ENCODE measurements at places on chromosomes 5 and 9.

- DNase-seq, result no peak
Measured at GRCh38 chr9:110340306-110340705, 2.6 kb upstream of the TXNDC8 start.

DNA sequence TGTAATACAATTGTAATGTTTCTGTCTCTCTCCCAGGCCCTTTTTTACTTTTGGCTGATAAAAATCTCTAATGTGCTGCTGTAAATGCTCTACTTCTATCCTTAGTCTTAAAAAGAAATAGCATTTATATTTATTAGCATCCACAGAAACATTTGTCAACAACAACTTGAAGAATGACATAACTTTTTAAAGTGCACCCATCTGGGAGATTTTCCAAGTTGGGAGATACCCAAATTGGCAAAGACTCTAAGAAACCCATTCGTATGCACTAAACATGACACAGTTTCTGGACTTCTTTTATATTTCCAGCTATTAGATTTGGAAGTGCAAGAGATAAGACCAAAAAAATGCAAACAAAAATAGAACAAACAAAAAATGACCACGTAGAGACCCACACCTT is 2287.4 kb upstream of the WWC1 start:
- DNase-seq, result no peak

GRCh38 chr5:2748861-2749513 is 2.5 kb downstream of the IRX2 start:
- no peak for DNase-seq

GRCh38 chr5:80246995-80247729 is 8.7 kb downstream of the SERINC5 start:
- DNase-seq, result peak; percentile 53

DNA sequence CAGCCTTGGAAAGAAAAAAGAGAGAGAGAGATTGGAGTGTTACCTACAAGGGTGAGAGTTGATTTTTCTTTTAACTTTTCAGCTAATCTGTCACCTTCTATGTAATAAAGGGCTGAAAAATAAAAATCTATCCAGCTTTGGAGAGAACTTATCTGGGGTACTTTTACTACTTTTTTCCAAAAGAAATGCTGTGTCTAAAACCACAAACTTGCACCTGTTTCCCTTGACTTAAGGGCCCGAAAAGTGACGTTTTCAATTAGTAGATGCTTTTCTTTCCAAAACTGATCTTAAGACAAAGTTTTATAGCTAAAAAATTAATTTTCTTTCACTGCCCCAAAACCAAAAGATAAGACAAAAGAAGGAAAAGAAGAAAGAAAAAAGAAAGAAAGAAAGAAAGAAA is 48.8 kb downstream of the SMIM23 start:
- no peak for DNase-seq

GRCh38 chr9:100715100-100715380 is 137.2 kb downstream of the CAVIN4 start:
- DNase-seq, result no peak

- DNase-seq, result no peak
Measured at GRCh38 chr5:14937254-14937653, 65.7 kb upstream of the ANKH start.

DNA sequence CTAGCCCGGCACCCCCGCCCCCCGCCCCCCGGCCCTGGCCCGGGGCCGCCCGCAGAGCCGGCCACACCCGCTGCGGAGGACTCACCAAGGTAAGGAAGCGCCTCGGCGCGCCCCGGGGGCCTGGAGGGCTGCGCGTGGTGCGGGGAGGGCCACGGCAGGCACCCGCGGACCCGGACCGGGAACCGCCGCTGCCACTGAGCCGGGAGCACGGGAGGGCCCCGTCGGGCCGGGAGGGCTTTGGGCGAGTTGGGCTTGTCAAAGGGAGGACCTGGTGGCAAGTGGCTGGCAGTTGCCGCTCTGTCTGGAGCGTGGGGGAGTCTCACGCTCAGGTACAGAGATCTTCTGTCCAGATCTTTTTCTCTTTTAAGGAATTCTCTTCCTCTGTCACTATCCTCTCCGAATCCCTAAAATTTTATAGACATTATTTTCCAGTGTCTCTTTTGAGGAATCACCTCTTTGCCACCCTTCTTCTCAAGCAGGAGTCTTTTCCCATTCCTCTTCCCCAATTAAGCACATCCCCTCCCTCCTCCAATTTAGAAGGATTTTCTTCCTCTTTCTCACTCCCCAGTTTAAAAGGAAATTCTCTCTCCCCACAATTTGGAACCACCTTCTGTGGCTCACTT is 11.3 kb upstream of the LHX2 start:
- DNase-seq, result peak; percentile 36

- no peak for DNase-seq
Measured at GRCh38 chr9:109616571-109617120, 118.5 kb upstream of the PTPN3 start.

GRCh38 chr5:50365426-50366251 is 75.4 kb downstream of the EMB start:
- no peak for DNase-seq

- DNase-seq, result no peak
Measured at GRCh38 chr9:123615381-123615780, 259.4 kb downstream of the CRB2 start.

DNA sequence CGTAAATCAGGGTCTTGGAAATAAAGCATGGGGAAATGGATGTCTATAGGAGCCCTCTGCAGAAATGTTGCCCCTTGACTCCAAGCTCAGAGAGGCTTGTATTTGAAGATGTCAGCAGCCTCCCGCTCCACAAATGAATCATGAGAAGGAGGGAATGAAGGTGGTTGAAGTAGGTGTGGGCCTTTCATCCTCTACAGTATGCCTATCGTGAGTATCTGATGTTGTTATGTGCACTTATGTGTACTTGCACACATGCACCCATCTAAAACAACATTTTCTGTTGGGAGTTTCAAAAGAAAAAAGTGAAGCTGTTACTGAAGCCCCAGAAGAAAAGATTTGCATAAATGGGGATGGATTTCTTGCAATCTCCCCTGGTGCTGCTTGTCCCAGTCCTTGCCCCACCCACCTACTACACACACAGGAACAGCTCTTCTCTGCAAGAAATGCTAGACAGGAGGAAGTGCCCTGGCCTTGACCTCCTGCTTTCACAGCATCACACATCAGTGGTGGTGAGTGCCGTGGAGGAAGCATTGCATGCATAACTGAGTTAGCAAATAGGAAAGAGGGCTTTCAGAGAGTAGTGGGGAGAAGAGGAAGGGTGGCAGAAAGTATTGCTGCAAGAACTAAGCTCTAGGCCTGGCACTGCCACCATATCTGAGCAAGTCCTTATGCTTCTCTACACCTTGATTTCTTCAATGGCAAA is 156.1 kb downstream of the SNX18 start:
- DNase-seq, result peak; percentile 26

DNA sequence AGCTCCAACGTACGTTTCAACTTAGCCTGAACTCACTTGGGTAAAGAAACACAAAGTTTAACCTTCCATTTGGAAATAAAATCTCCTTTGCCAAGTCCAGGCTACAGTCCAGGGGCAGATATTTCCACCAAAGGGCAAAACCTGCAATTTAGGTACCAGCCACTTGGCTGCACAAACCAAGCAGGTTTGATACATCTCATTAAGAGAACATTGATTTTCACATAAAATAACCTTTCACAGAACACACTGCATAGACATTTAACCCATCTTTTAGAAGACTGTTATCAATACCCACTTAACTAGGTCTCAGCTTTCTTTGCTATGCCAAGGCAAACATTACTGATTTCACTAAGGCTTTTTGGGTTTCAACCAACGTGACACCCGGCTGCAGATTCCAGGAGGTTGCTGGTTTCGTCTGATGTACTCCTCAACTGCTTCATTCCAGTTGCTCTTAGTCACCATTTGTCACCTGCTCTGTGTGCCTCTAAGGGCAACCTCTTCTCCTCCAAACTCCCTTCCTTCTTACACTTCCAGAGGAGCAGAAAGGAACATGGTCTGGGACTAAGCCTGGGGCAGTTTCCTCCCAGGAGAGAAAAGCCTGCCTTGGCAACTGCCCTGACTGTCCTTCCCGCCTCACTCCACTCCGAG is 67.1 kb downstream of the EPB41L4B start:
- no peak for DNase-seq

DNA sequence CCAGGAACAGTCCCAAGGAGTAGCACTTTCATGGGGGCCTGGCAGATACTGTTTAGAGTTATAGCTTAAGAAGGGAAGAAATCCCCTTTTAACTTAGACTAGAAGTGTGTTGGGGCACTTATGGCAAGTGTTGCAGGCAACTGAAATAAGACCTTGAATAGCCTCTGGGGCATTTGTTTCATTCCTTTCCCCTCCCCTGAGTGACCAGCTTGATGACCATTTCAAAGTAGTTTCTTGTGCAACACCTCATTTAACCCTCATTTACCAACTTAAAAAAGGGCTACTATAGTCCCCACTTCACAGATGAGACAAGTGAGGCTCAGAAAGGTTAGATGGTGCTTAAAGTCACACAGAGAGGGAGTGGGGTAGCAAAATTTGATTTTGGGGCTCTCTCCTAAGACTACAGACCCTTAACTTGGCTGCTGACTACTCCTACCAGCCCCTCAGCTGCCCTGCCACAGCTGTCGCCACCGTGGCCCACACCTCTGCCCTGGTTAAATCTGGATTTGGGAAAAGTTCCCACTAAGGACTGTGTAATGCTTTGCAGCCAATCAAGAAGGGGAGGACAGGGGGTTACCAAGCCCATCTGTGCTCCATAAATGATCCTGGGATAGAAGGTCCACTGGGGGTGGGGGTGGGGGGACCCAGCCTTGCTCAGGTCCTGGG is 5.5 kb downstream of the PDLIM4 start:
- no peak for DNase-seq

- DNase-seq, result no peak
Measured at GRCh38 chr5:11383506-11384095, 520.6 kb downstream of the CTNND2 start.

DNA sequence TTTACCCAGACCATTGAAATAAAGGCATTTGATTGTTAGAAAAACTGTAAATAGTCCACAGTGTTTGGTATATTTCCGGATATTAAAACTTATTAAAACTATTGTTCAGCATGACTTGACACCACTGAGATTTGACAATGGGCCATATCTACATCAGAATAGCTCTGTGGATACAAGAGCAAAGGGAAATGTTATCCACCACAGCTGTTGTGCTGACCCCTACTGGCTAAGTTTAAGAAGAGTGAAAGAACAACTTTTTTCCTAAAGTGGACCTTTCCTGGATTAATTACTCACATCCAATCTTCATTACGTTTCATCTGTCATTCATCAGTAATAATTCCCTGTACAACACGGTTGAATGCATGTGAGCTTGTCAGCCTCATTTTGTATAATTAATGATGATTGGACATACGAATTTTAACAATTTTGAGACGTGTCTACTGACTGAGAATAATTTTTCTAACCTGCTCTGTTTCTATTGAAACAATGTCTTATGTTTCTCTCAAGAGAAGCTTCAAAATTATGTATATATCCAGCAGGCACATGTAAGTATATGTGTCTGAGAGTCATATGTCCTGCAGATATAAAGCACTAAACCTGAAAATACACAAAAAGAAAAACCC is 1952.6 kb downstream of the MAT2B start:
- DNase-seq, result no peak

DNA sequence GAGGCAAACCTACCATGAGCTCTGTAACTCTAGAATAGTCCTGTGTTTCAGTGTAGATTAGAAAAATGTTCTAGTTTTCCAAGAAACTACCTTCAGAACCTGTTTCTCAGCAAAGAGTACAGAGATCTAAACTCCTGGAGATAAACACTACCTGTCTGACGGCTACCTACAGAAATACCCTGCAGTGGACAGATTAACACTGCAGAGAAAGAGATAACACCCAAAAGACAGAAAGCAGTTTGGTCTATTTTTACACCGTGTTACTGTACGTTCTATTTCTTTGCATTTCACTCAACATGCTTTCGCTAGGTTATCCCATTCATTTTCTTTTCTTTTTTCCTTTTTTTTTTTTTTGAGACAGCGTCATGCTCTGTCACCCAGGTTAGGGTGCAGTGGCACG is 11.6 kb downstream of the SCAI start:
- DNase-seq, result no peak

DNA sequence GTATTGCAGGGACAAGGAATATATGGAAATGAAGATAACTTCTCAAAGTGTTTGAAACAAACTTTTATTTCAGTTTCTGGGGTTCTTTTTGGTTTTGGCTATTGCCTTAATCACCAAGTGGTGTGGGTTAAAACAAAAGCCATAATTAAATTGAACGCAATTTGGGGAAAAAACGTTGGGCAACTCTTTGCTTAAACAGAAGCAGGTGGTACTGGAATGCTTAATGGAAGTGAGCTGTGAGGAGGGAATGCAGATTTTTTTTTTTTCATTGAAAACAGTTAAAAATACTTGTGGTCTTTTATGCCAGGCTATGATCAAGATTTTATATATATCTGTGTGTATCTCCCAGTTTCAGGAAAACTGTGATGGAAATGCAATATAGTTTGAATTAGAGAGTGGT is 195.7 kb upstream of the TUT7 start:
- no peak for DNase-seq

GRCh38 chr9:114720086-114720676 is 38.2 kb upstream of the TEX48 start:
- no peak for DNase-seq

DNA sequence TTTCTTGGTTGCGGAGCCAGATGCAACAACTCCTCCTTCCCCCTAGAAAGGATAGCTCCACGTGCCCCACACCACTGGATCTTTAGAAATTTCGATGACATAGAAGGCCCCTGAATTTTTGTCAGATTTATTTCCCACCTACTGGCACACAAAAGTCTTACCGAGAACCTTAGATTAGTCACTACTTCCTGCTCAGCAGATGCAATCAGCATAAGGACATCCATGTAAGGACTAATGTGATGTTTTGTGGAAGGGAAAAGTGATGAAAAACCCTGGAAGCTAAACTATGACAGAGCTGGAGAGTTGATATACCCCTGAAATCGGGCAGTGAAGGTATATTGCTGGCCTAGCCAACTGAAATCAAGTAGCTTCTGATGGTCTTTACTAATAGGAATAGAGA is 125.5 kb upstream of the NFIL3 start:
- DNase-seq, result no peak

- DNase-seq, result no peak
Measured at GRCh38 chr9:5593904-5594303, 35.0 kb upstream of the RIC1 start.

DNA sequence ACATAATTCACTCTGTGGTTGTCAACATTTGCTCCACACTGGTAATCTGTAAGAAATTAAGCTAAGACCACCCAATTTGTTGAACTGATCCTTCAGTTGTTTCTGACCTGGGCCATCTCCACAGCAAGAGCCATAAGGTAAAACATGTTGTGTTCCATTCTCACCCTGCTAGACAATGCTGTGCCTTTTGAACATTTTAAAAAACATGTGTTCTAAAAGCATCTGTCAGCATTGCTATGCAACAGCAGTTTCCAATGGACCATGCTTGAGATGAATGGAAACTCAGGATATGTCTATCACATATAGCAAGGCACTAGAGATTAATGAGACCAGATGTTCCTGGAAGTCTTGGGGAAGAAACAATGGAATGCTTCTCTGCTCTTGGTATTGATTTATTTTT is 455.1 kb upstream of the RGMB start:
- no peak for DNase-seq

- no peak for DNase-seq
Measured at GRCh38 chr9:75505654-75506053, 384.8 kb upstream of the PCSK5 start.

- DNase-seq, result no peak
Measured at GRCh38 chr9:113364951-113365350, 11.8 kb downstream of the HDHD3 start.

Measured in activated T-cell treated with anti-CD3 and anti-CD28 coated beads, Interleukin-2, amount 50 U/mL, for 48 hours (primary cell).